AG08395 (cell line): ENCODE measurements at places on chromosomes 1 and 21.

GRCh38 chr21:32186804-32187203 is 92.0 kb downstream of the MIS18A start:
- DNase-seq, result no peak

GRCh38 chr21:26614251-26614650 is 41.2 kb upstream of the CYYR1 start:
- no peak for DNase-seq

GRCh38 chr1:100868364-100868995 is 26.2 kb downstream of the EXTL2 start:
- DNase-seq, result peak; percentile 35

- DNase-seq, result peak; percentile 55
Observed at GRCh38 chr1:32180186-32181060, 948 bp downstream of the TXLNA start.

GRCh38 chr1:193348091-193348768 is 161.8 kb upstream of the B3GALT2 start:
- peak; percentile 4 for DNase-seq

GRCh38 chr1:29756085-29756484 is 519.8 kb downstream of the PTPRU start:
- DNase-seq, result no peak

GRCh38 chr1:1063945-1064831 is 9.9 kb downstream of the RNF223 start:
- DNase-seq, result peak; percentile 66

DNA sequence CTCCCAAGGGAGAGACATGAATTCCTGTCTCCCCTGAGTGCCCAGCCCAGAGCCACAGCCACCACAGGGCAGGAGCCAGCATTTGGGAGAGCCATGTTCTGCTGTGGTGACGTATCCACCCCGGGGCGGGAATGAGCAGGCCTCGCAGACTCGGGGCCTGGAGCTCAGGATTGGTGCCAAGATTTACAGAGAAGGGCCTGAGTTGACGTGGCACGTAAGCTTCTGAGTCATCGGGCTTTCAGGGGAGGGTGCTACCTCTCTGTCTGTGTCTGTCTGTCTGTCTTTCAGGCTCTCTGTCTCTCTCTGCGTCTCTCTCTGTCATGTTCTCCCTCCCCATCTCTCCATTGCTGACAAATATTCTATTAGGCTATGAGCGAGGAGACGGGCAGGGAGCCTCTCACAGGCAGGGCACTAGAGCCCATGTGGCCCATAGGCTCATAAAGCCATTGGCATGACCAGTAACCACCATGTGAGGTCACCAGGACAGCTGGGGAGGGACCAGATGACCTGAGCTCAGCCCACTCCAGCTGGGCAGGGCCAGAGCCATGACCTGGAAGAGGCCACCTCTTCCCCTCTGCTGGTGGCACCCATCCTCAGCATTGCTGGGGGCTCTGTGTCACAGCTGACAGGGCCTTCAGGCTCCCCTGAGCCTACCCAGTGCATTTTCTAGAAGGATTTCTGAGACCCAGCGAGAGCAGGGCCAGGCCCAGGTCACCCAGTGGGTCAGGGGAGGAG is 300.0 kb upstream of the VAMP3 start:
- DNase-seq, result peak; percentile 96

GRCh38 chr1:246052603-246053002 is 454.5 kb downstream of the SMYD3 start:
- DNase-seq, result no peak

GRCh38 chr1:178969226-178969987 is 56.3 kb upstream of the FAM20B start:
- no peak for DNase-seq

DNA sequence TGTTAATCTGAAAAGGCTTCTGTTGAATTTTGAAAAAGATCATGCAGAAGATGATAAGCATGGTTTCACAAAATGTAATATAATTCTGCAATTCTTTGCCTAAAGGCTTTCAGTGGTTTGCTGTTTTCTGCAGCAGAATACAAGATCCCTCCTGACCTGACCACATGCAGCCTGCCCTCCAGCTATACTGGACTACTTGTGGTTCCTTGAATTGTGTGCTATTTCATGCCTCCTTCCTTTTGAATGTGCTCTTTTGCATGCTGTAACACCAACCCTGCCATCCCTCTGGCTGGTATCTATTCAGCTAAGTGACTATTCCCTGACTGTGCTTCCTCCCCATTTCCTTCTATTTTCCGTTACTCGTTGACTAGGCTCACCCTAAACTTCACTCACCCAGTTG is 55.5 kb downstream of the CACNA1E start:
- no peak for DNase-seq

DNA sequence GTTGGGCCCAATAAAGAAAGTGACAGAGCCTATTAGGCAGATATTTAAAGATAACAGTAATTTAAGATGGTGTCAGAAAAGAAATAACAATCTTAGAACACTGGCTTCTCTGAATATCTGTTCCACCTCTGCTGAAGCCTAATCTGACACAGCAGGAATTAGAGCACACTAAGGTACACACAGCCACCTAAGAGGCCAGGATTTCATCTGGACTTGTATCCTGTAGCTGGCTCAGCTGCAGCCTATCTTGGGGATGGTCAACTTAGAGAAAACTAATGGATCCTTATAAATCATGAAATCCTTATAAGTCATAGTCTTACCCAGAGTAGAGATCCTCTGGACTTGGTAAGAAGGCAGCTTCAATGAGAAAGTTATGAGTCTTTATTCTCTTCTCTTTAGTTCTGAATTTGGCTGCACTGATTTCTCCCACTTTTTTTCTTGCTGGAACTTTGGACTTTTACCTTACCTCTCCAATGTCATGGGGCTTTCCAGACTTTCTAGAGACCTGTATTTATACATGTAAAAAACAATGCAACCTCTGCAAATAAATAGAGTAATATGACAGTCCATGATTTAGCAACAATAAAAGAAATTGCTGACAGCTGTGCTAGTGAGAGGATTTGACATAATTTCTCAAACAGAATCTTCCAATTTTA is at the start of gene GBP7:
TSS of gene GBP7 (minus strand) at position 403 of the 656 bp plus-strand sequence. CDS start 4,068 bp downstream, outside the sequence.
- no peak for DNase-seq

DNA sequence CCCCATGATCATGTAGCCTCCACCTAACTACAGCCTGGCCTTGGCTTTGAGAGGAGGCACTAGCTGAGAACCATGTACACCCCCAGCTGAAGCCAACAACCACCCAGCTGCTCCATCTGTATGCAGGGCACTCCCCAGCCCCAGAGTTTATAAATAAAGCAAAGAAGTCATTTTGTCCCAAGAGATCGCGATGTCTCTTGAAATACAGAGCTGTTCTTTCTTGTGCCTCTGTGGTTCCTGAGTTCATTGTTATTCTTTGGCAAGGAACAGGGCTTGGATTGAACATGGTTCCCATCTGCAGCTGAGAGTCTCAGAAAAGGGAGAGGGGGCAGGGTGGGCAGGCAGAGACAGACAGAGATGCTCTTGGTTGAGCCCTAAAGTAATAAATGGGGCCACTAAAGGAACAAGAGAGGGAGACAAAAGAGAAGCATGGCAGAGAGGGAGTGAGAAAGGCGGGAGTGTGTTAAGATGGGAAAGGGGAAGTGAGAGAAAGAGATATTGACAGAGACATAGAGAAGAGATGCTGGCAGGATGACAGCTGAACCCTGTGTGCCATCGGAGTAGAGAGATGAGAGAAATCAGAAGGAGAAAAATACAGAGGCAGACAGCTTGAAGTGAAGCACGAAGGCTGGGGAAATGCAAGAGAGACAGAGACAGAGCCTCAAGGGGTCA is 63.3 kb downstream of the TNR start:
- no peak for DNase-seq

DNA sequence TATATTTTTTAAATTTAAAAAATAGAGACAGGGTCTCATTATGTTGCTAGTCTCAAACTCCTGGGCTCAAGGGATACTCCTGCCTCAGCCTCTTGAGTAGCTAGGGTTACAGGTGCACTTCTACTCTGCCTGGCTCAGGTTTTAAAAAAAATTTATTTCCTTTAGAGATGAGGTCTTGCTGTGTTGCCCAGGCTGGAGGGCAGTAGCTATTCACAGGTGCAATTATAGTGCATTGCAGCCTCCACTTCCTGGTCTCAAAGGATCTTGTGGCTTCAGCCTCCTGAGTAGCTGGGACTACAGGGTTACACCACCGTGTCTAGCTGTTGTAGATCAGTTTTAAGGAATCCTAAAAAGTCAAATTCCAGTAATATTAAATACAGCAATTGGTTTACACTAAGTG is 5.0 kb downstream of the RNF11 start:
- DNase-seq, result no peak

GRCh38 chr1:205656236-205656635 is 24.1 kb downstream of the SLC45A3 start:
- DNase-seq, result no peak

- DNase-seq, result no peak
Observed at GRCh38 chr1:113280581-113280980, 109.7 kb upstream of the MAGI3 start.

GRCh38 chr1:105337420-105337819 is 1587.7 kb downstream of the AMY1C start:
- no peak for DNase-seq

- no peak for DNase-seq
Observed at GRCh38 chr1:23816906-23817305, 8.3 kb downstream of the HMGCL start.

- no peak for DNase-seq
Observed at GRCh38 chr1:178495158-178495557, 1.6 kb downstream of the CLEC20A start.

- no peak for DNase-seq
Observed at GRCh38 chr1:17891205-17892110, 136.3 kb downstream of the ACTL8 start.

GRCh38 chr1:177872308-177872900 is 97.5 kb downstream of the SEC16B start:
- no peak for DNase-seq

- DNase-seq, result no peak
Observed at GRCh38 chr21:42346441-42346840, 4.4 kb downstream of the TFF2 start.
